Cerebellum (tissue), 4 donors: ENCODE measurements at places on chromosomes 12 and 14.

DNA sequence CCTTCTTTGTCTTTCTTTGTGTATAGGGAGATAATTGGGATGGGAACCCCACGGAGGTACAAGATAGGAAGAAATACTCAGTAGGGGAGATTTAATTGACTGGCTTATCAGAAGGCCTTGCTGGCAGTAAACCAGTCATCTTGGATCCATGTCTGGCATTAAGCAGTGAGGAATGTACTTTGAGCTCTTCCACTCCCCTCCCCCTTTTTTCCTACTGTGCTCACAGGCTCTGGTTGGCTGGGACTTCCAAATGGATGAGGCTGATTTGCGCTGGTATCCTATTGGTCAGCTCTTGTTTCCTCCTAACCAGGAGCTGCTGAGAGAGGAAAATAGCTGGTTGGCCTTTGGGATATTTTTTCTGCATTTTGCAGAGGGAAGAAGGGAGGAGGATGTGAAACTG is 24.7 kb downstream of the NGDN start:
- DNase-seq: peak; percentile 68

- DNase-seq: peak; percentile 79
Measured at GRCh38 chr14:96805956-96806355, 8.8 kb downstream of the VRK1 start.

- no peak for DNase-seq
Measured at GRCh38 chr12:22332202-22332601, 2.3 kb downstream of the ST8SIA1 start.

DNA sequence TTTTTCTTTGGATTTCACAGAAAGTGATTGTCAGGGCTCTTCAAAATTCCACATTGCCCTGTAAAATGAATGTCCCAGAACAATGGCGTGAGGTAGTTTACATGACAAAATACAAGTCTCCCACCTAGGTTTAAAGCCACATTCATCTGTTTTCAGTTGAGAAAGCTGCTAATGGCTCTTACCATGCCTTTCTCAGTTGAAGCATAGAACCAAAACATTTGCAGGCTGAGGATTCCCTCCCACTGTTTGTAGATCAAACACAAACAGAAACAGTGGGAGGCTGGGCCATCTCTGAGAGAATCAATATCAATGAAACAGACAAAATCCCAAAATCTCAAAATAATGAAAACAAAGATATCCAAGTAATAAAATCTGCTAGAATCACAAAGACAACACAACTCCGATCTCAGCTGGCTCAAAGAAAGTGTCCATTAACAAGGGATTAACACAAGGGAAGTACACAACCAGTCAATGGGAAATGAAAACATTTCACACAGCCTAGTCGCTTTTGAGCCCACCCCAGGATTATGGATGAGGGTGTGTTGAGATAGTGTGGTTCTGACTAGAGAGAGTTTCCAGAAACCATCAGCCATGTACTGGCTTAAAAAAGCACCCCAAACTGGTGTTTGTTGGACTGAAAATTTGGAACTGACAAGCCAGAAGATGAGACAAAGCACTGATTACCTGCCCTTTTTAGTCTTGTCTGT is 54.5 kb upstream of the TMEM260 start:
- no peak for DNase-seq

GRCh38 chr14:46887144-46887543 is 235.6 kb upstream of the RPL10L start:
- DNase-seq: no peak

DNA sequence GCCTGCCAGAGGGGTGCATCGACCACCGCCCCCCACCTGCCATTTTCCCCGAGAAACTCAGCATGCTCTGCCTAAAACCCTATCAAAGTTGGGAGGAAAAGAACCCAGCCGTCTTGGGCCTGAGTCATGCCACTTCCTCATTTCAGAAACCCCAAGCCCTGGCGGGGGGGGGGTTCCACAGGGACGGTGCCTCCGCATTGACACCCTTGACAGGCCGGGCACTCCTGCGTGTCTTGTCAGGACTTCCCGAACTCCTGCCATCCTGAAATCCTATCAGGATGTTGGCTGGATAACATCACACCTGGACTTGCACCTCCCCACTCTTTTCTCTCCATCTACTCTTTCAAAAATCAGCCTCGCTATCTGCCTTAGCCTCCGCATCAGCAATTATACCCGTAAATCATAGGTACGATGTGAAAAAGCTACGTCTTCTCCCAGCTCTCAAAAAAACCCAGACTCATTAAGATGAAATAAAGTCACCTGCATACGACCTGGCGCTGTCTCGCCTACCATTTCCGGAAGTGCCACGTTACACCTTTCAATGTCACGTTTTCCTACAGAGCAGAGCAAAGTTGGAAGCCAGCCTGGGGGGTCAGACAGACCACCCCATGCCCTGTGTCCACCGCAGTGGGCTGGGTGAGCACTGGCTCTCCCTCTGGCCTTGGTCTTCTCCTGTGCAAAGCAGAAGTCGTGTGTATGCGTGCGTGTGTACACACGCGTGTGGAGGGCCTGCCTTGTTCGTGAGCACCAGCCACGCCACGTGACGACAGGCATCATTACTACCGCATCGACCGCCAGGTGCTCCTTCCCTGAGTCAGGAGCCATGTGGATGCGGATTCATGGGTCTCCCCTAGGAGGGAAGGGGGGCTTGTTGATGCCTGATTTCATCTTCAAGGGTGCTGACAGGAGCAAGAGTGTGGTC is 96.7 kb downstream of the RFLNA start:
- DNase-seq: no peak

GRCh38 chr14:68603533-68604360 is 189.1 kb downstream of the ZFP36L1 start:
- no peak for DNase-seq

- DNase-seq: no peak
Measured at GRCh38 chr12:50016501-50017475, 8.5 kb downstream of the RACGAP1 start.

GRCh38 chr14:76109087-76109880 is 42.4 kb upstream of the GPATCH2L start:
- no peak for DNase-seq

GRCh38 chr14:95150910-95151309 is 6.4 kb downstream of the DICER1 start:
- no peak for DNase-seq

- DNase-seq: no peak
Measured at GRCh38 chr14:36442824-36443241, 77.2 kb downstream of the NKX2-1 start.

- peak; percentile 12 for DNase-seq
Measured at GRCh38 chr14:23406244-23406643, 1.8 kb downstream of the MYH6 start.

GRCh38 chr14:91419451-91419850 is 1.8 kb upstream of the CCDC88C start:
- DNase-seq: no peak

DNA sequence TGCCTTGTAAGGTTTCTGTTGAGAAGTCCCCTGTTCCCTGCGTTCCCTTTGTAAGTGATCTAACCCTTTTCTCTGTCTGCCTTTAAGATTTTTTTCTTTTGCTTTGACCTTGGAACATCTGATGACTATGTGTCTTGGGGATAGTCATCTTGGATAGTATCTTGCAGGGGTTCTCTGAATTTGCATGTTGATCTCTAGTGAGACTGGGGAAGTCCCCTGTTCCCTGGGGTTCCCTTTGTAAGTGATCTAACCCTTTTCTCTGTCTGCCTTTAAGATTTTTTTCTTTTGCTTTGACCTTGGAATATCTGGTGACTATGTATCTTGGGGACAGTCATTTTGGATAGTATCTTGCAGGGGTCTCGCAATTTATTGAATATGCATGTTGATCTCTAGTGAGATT is 38.2 kb upstream of the TMX1 start:
- no peak for DNase-seq

GRCh38 chr14:58808828-58809227 is 171.1 kb downstream of the DACT1 start:
- DNase-seq: no peak

GRCh38 chr14:53529519-53529918 is 376.4 kb upstream of the DDHD1 start:
- DNase-seq: no peak

GRCh38 chr12:94103986-94104385 is 44.4 kb upstream of the PLXNC1 start:
- DNase-seq: no peak

DNA sequence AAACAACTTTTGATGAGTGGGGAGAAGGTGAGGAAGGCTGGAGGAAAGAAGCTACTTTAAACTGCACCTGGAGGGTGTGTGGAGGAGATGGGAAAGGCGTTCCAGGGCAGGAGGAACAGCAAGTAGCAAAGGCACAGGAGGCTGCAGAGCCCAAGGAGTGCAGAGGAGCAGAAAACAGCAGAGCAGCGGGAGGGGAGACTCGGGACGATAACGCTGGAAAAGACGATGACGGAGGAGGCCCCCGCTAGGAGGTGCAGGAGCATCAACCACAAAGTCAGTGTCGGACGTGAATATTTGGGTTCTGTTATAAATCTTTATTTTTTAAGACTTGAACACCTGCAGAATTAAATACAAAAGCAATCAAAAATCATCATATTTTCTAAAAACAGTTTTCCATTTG is 44.9 kb downstream of the LGMN start:
- no peak for DNase-seq
